ENCODE measurements at places on chromosomes 6 and 20.

DNA sequence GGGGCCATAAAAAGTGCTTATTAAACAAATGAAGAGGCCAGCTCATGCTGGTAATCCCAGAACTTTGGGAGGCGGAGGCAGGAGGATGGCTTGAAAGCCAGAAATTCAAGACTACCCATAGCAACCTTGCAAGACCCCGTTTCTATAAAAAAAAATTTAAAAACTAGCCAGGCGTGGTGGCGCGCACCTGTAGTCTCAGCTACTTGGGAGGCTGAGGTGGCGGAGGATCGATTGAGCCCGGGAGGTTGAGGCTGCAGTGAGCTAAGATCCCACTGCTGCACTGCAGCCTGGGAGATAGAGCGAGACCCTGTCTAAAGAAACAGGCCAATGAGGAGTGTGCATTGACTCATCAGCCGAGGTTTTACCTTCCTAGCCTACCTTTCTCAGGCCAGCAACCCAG lies 15.2 kb downstream of the NPEPL1 start:
- DNase-seq = no peak

- peak; percentile 97 for DNase-seq
Observed at GRCh38 chr20:46406200-46406985, at the start of gene ELMO2. ELMO2 (minus strand) TSS chr20:46406615; CDS start chr20:46394482, 12,133 bp downstream.

DNA sequence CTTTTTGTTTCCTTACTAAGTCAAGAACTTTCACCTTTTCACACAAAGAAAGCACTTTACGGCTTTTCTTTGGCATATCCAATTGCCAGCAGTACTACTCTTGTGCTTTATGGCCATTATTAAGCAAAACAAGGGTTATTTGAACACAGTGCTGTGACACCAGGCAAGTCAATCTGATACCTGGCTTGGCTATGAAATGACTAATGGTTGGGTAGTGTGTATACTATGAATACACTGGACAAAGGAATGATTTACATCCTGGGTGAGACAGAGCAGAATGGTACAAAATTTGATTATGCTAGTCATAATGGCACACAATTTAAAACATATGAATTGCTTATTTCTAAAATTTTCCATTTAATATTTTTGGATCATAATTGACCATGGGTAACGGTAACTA lies 22.1 kb upstream of the ADGRF1 start:
- no peak for DNase-seq

GRCh38 chr6:105326216-105326615 lies 76.7 kb downstream of the PREP start:
- DNase-seq = no peak

GRCh38 chr6:157223021-157223430 lies 100.3 kb downstream of the TMEM242 start:
- no peak for DNase-seq

DNA sequence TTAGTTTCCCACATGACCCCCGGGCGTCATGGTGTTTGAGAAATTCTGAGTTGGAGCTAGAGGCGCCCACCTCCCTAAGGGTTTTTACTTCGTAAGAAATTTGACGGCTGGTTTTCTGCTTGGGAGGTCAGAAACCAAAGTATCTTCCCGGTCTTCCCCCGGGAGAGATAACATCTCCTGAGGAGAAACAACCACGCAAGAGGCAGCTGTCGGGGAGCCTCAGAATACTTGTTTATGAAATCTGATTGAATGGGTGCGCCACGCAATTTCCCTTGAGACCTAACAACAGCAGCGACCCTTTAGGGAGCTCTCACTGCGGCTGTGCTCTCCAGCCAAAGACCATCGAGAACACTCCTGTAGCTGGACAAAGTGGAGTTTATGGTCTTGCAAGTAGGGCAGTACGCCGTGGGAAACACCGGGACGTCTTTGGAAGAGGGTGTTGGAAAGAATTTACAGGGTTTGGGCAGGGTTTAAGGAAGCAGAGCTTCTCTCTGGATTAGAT lies 608 bp upstream of the EIF2S2 start:
- DNase-seq = peak; percentile 28

GRCh38 chr6:35035481-35036030 lies 105.6 kb downstream of the TCP11 start:
- no peak for DNase-seq

DNA sequence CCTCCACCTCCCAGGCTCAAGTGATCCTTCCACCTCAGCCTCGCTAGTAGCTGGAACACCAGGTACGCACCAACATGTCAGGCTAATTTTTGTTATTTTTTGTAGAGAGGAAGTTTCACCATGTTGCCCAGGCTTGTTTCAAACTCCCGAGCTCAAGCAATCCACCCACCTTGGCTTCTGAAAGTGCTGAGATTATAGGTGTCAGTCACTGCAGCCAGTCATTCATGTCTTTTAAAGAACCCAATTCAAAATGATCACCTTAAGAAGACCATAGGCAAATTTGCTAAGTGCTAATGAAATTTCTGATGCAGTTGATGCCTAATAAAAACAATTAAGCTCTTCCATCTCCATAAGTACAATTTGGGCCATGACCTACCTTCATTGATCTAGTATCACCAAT lies 2.6 kb upstream of the VNN2 start:
- no peak for DNase-seq

DNA sequence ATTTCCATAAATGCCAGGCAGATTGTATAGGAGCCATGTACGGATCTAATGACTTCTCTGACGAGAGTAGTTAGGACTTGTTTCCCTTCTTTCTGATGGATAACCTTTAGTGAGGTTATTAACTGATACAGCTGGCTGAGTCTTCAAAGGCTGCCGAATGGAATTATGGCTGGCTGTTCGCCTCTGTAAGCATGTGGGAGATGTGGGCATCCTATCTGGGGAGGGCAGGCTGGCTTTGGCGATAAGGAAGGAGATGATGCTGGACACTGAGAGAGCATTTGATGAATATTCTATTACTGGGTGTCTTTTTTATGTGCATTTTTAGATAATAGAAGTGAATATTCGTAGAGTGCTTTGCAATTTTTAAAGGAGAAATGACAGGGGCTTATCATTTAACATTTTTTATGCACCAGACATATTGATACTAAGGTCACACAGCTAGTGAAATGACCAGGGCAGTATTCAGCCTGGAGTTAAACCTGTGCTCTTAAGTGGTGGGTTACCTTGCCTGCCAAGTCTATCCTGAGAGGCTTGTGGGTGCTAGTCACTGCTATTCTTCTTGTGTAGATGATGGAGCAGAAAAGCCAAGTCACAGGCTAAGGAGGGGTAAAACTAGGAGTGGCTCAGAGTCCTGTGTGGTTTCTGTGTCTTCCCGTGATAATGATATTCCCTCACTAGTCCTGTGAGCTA lies 3.1 kb downstream of the PBOV1 start:
- DNase-seq = no peak

DNA sequence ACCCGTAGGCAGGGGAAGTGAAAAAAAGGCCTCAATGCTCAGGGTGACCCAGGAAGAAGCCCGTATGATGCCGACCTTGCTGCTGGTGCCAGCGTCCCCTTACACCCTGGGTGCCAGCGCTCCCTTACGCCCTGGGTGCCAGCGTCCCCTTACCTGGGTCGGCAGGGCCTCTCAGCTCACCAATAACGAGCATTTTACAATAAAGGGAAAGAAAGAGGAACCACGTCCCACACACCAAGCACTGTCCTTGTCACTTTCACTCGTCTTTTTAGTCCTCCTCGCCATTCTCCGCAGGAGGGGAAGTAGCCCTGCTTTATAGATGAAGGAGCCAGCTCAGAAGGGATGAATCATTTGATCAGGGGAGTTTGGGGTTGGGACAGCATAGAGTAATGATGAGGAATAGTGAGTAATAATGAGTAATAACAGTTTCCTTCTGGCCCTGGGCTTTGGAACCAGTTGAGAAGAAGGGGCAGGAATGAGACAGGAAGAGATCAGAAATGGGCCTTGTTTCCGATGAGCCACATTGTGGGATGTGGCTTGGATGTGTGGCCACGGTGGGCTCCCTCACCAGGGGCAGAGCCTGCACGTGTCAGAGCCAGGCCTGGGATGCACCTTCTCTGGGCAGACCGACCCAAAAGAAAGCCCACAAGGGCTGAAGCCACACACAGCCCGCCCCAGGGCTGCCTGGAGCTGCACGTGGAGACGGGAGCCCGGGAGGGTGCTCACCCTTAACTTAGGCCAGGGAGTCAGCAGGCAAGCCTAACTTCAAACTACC lies 75.7 kb downstream of the SYNJ2 start:
- no peak for DNase-seq

DNA sequence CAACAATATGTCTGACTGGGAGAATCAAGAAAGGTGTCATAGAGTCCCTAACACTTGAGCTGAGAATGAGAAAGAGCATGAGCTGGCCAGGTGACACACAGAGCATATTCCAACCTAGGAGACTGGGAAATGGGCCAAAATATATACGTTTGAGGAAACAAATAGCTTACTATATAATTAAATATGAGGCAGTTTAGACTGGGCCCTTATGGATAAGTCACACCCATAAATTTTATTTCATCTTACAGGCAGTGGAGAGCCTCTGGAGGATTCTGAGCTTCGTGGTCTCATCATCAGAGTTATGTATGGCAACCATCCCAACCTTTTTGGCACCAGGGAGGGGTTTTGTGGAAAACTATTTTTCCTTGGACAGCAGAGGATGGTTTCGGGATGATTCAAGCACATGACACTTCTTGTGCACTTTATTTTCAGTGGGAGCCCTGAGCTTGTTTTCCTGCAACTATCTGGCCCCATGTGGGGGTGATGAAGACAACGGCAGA lies 12.9 kb upstream of the NQO2 start:
- no peak for DNase-seq

- peak; percentile 48 for DNase-seq
Observed at GRCh38 chr6:49676671-49677281, 36.6 kb downstream of the CRISP2 start.

DNA sequence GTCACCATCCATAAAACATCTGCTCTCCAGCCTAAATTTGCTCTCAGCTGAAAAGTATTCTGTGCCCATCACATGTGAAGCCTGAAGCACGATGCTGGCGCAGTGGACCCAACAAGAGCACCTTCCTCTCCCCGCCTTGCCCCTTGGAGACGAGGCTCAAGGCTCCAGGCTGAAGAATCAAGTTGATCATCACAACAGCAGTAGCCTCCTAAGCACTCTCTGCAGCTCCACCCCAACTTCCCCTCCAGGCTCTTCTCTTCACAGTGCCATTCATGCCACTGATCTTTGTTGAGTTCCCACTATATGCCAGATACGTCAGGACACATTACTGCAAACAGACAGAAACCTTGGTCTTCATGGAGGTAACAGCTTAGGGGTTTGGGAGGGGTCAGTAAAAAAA lies 41.6 kb upstream of the ZNF217 start:
- DNase-seq = no peak

- peak; percentile 42 for DNase-seq
Observed at GRCh38 chr6:157020881-157021343, 243.7 kb downstream of the ARID1B start.

DNA sequence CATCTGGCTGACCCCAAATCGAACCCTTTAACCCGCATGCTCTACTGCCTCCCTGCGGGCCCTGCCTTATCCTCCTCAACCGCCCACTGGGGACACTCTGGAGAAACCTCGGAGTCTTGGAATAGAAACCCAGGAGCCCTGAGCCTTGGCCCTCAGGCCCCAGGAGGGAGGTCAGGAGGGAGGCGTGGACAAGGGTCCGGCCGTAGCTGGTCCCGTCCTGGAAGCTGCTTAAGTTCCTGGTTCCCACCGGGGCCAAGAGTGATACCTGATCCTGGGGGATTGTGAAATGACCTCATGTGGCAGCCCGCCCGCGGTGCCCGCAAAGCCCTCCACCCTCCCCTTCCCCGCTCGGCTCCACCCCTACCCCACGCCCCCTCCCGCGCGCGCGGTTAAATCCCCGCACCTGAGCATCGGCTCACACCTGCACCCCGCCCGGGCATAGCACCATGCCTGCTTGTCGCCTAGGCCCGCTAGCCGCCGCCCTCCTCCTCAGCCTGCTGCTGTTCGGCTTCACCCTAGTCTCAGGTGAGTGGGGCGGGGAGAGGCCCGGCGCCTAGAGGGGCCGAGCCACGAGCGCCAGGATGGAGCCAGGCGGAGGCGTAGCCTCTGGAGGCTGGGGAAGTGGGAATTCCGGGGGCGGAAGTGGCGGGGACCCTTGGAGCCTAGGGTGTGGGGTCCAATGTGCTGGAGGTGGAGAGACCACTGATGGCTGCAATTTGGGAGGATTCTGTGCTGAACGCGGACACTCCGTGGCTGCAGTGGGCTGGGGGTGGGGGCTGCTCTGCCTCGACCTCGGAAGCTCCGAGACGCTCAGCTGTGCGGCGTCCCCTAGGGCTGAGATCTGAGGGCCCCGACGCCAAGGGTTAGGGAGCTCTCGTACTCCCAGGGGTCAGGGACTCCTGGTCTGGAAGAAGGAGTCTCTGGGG lies at the start of gene WFDC2:
Gene WFDC2, plus strand, starts transcription at position 418 of the 926 bp plus-strand sequence. Its CDS starts 29 bp downstream, at position 447.
- peak; percentile 75 for DNase-seq

GRCh38 chr20:62898970-62899632 lies 27.2 kb downstream of the DIDO1 start:
- DNase-seq = no peak

DNA sequence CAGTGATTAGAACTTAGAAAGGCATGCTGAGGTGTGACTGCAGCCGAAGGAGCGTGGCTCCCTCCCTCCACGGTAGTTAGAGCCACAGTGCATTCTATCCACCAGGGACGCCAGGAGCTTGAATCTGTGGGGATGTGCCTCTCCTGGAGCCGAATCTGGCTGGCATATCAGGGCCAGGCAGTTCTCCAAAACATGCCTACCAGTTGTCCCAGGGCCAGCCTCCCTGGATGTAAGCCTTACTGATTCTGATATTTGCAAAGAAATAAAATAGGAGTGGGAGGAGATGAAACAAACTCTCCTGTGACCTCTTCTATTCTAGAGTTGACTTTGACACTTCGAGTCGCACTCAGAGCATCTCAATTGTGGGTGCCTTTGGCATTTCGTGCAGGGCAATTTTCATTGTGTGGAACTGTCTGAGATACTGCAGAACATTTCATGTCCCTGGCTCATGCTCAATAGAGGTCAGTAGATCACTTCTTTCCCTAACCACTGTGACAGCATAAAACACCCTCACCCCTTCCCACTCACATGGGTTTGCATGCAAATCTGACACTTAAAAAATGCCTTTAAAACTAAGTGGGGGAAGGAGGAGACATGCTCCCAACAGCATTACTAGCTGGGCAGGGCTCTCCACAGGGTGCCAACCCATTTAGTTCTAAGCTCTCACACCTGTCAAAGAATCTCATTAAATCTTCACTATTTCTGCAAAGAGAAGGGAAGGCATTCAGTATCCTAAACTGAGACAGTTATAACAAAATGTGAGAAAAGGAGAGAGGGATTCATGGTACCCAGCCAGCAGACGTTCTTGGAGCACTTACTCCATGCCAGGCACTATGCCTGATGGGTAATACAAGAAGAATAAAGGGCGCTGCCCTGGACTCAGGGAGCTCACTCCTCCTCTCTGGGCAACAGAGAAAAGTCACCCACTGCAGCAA lies 378.9 kb downstream of the PREX1 start:
- no peak for DNase-seq

Data from WERI-Rb-1 (cell line).